ENCODE measurements at places on chromosomes 2 and 18.

DNA sequence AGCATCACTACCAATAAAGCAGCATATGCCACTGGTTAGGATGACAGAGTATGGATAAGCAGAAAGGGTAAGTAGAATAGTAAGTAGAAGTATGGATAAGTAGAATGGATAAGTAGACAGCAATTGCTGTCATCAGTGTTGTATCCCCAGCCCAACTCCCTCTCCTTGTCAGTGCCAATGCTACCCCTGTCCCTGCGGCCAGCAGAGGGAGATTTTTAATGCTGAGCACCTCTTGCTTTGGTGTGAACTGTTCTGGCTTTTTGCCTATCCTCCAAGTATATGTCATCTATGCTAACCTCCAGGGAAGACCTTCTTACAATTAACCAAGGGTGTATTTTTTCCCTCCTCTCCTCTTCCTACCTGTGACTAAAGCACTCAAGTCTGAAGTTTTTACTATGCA lies 136.7 kb upstream of the SPHKAP start:
- DNase-seq: peak; percentile 2

GRCh38 chr18:6795307-6795706 lies 65.8 kb downstream of the ARHGAP28 start:
- no peak for DNase-seq

- DNase-seq: no peak
Observed at GRCh38 chr18:78722386-78722785, 257.2 kb upstream of the SALL3 start.

DNA sequence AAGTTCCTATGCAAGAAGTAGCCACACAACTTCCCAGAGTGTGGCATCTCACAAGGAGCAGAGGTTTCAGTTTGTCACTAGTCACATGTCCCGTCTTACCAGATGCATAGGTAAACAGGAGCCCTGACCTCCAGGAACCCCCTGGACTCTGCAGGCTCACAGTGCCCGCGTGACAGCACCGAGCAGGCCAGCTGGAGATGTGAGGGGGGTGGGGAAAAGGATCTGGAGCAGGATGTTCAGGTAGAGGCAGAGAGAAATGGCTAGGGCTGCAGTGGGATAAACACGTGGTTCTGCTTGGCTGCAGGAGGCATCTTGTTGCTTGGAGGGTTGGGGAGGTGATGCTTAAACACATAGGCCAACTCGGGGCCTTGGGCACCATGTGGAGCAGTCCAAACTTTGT lies 54.2 kb downstream of the IMPA2 start:
- DNase-seq: no peak

DNA sequence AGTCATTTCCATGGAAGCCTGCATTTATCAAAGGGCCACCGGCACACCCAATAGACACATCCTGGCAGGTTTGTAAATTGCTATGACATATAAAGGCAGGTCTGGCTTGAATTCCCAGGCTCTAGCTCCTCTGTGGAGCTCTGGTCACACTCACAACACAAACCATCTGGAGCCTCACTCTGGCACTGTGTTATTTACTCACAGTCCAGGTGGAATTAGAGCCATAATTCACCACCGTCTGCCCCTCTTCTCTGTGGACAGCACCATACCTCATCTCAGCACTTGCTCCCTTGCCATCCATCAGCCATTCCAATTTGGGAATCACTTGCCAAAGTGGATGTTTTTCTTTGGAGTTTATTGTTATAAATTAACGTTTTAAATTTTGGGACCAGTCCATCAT lies 84.3 kb upstream of the OSR1 start:
- DNase-seq: no peak

GRCh38 chr2:134669731-134670669 lies 48.8 kb downstream of the TMEM163 start:
- DNase-seq: no peak

GRCh38 chr2:99822474-99823207 lies 319.7 kb downstream of the AFF3 start:
- no peak for DNase-seq

- DNase-seq: no peak
Observed at GRCh38 chr2:183148955-183149354, 24.7 kb downstream of the NUP35 start.

- DNase-seq: no peak
Observed at GRCh38 chr2:18001671-18002070, 123.2 kb downstream of the KCNS3 start.

- DNase-seq: no peak
Observed at GRCh38 chr2:235960011-235960715, 208.0 kb downstream of the GBX2 start.

- DNase-seq: no peak
Observed at GRCh38 chr18:51617167-51617566, 419.7 kb upstream of the MEX3C start.

GRCh38 chr2:145792745-145793144 lies 1272.8 kb upstream of the ZEB2 start:
- no peak for DNase-seq

DNA sequence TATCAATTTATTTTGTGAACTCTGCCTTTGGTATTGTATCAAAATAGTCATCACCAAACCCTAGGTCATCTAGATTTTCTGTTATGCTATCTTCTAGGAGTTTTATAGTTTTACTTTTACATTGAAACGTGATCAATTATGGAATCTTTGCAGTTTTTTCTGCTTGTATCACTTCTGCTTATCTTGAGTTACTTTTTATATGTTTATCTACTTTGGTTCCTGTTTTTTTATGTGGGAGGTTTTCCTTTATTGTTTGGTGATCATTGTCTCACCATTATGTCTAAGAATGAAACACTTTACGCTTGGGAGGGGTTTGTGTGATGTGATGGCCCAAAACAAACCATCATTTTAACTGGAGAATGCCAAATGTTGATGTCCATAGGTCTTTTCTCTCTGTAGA lies 261.2 kb downstream of the SPAG16 start:
- no peak for DNase-seq

DNA sequence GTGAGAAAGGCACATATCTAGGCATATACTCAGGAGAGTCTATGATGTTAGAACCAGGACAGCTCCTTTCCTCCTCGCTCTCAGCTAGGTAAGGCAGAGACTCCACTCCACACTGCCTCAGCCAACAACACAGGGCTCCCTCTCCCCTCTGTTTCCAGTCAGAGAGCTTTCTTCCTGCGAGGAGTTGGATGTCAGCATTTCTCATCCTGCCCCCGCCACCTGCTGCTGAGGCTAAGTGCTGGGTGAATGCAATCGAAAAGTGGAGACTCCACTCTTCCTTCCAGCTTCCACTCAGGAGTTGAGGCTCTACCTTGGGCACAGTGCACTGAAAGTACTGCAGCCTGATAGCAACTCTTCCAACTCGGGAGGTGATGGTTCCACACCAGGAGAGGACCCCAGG lies 177.2 kb upstream of the RAB6C start:
- no peak for DNase-seq

GRCh38 chr18:12271376-12272235 lies 17.4 kb downstream of the CIDEA start:
- peak; percentile 1 for DNase-seq

DNA sequence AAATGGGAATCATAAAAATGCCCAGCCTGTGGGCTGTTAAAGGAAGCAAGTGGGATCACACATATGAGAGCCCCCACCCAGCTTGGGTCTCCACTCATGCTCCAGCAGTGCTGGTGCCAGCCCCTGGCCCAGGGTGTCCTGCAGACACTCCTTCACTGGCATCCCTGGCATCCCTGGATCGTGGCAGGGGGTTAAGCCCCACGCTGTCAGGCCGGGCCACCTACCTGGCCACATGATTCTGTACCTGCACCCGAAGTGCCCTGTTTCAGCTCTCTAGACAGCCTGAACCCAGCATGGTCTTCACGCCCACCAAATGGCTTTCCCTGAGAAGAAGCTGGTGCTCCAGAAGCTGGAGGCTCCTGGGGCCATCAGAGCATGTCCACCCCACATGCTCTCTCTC lies 137.4 kb downstream of the INHBB start:
- no peak for DNase-seq
